ENCODE measurements at places on chromosomes 12 and 14.
A peak's percentile ranks its signal among the peaks of the same experiment; 100 is the strongest.

DNA sequence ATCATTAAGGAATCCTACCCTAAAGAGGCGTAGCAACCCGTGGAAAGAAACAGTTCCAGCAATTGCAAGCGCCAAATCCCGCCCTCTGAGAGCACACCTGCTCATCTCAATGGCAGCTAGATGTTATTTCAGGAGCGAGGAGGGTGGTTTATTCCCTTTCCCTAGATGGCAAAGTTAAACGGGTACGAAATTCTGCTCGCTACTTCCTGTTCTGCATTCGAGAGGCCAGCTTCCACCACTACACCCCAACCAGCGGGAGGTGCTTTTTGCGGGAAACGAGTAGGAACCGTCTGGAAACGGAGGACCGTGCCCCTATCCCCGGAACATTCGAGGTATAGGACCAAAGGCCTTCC is 536 bp downstream of the VPS29 start:
- peak; percentile 19 for DNase-seq

DNA sequence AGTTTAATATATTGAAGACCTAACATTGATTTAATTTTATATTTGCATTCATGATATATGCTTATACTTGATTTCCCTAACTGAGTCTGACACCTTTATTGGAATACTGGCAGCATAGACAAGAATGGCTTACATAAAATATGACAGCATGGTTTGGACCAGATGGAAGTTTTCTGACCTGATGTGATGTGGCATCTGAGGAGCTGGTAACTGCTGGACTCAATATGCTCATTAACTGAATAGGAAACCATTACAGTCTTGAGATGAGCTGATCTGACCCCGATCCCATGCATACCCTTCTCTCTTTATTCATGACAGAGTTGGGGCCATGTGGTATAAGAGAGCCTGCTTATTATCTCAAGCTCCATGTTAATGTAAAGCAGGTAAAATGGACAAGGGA is 604.8 kb upstream of the SEL1L start:
- no peak for DNase-seq

DNA sequence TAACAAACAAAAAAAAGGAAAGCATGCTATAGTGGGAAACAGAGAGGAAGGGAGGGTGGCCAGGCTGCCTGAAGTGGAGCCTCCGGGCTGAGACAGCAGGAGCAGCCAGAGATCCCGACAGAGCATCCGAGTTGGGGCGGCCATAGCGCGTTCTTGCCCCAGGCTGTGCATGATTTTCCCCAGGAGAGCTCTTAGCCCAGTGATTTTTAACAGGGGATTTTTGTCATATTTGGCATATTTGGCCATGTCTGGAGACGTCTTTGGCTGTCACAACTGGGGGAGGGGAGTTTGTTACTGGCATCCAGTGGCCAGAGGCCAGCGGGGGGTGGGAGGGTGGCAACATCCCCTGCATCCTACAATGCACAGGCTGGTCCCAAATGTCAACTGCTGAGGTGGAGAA is 23.6 kb downstream of the BDKRB1 start:
- DNase-seq = no peak

DNA sequence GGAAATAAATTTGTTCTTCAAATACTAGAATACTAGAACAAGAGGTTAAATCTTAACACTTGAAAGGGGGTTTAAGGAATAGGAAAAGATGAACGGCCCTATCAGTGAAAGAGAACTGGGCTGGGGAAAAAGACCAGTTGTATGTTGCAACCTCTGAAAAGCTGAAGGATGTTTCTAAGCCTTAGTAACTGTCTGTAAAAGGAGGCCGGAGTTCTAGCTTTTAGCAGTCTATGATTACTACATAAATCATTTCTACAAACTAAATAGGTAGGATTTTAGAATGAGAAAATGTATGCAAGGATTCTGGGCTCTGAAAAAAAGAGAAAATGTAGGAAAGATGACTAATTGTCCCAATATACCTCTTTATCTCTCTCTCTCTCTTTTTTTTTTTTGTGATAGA is 4.9 kb downstream of the CERS5 start:
- no peak for DNase-seq

- DNase-seq = no peak
These were observed 39.8 kb downstream of the ELK3 start for GRCh38 chr12:96233939-96234461.

DNA sequence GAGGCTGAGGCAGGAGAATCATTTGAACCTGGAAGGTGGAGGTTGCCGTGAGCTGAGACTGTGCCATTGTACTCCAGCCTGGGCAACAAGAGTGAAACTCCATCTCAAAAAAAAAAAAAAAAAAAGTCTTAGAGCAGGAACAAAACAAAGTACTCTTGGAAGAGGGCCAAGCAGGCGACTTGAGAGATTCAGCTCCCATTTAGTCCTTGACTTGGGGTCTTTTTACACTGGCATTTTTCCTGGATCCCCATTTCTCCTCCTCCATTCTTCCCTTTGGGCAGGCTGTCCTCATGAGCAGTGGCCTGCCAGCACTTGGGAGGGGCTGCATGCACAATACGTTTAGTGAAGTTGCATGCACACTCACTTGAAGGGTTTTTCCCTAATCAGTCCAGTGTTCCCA is 72.9 kb downstream of the C14orf132 start:
- DNase-seq = no peak

GRCh38 chr12:59383079-59383822 is 212.6 kb upstream of the SLC16A7 start:
- DNase-seq = no peak

- no peak for DNase-seq
These were observed 34.0 kb upstream of the ALG10 start for GRCh38 chr12:33988197-33988805.

- no peak for DNase-seq
These were observed 12.3 kb downstream of the UBE2N start for GRCh38 chr12:93429448-93429847.

DNA sequence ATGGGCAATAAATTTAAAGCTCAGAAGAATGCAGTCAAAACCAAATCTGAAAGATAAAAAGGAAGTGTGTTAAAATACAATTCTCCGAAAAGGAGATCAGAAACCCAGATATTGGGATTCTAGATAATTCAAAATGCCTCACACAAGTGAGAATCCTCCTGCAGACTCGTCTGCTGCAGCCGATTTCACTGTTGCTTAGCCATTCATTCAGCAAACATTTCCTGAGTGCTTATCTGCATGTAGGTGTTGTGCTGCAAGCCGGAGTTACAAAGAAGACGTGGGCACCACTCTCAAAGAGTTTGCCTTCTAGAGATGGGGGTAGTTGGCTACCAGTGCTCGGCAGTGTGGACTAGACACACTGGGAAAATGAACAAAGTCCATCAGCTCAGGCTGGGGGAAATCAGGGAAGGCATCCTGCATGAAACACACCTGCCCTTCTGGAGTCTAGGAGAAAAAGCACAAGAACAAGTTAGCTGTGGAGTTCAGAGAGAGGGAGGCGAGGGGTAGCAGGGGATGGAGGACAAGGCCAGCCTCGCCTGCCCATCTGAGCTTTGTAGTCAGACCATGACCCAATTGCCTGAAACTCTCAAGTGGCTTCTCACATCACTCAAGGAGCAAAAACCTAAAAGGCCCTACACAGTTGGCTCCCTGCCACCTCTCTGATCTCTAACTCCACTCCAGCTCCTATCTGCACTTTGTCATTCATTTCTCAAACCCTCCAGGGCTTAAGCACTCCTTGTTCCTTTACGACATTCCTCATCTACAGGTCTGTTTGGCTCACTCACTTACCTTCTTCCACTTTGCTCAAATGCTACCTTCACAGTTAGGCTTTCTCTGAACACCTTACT is 310.0 kb upstream of the DDHD1 start:
- no peak for DNase-seq

- no peak for DNase-seq
These were observed 29.9 kb downstream of the GPHB5 start for GRCh38 chr14:63288853-63289252.

DNA sequence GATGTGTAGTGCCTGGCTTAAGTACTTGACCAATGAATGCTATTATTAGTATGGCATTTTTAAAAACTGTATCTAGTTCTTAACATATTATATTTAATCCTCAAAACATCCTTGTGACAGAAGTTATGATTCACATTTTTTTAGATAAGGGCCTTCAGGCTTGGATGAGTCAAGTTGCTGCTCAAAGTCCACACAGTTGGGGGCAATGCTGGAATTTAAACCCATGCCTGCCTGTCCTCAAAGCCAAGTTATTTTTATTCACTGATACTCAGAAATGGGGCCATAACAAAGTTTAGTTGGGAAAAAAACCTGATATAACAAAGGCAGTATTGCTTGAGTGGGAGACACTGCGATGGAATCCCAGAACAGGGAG is 50.6 kb downstream of the RFX4 start:
- DNase-seq = no peak

DNA sequence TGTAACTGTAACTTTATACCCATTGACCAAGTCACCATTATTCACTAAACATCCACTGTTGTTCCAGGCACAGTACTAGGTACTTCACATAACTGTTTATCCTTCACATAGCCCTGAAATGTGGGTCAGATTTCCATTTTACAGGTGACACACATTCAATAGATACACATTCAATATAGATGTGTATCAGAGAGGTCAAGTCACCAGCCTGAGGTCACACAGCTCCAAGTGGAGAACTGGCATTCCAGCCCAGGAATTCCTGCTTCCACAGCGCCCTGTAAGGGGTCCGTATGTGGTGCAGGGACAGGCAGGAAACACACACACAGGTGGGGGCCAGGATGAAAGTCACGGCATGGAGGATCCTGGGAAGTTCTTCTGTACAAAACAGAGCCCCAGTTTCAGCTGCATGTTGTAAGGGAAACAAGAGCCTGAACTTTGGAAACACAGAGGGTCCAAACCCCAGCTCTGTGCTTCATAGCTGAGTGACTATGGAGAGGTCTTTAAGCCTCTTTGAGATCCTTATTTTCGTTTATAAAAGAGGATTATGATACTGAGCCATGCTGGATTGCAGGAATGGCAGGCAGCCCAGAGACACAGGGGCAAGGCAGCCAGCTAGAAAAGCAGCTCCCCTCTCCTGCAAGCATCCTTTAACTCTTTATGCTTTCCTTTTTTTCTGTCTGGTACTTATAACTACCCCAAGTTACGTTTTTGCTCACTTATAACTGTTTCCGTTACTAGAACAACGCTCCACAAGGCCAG is 50.3 kb upstream of the DICER1 start:
- no peak for DNase-seq

DNA sequence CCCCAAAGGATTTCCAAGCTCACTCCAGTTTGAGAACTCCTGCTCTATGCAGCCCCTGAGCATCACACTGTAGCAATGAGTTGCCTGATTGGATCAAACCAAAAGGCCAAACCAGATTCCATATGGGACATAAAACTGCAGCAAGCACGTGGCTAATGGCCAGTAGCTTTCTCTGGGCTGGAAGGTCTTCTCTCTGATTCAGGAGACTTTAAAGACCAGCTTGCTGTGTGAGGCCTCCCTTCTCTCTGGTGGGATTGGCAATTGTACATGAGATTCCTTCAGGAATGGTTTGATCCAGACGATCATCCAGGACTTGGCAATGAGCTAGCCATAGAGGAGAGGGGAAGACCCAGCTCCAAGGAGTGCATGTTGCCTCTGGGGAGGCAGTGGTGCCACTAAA is 50.2 kb downstream of the WSCD2 start:
- no peak for DNase-seq

- DNase-seq = no peak
These were observed 130.1 kb upstream of the BMP4 start for GRCh38 chr14:54086767-54087166.

GRCh38 chr12:67352682-67353081 is 83.5 kb downstream of the CAND1 start:
- DNase-seq = no peak

GRCh38 chr12:82461836-82462235 is 103.5 kb downstream of the METTL25 start:
- DNase-seq = no peak

DNA sequence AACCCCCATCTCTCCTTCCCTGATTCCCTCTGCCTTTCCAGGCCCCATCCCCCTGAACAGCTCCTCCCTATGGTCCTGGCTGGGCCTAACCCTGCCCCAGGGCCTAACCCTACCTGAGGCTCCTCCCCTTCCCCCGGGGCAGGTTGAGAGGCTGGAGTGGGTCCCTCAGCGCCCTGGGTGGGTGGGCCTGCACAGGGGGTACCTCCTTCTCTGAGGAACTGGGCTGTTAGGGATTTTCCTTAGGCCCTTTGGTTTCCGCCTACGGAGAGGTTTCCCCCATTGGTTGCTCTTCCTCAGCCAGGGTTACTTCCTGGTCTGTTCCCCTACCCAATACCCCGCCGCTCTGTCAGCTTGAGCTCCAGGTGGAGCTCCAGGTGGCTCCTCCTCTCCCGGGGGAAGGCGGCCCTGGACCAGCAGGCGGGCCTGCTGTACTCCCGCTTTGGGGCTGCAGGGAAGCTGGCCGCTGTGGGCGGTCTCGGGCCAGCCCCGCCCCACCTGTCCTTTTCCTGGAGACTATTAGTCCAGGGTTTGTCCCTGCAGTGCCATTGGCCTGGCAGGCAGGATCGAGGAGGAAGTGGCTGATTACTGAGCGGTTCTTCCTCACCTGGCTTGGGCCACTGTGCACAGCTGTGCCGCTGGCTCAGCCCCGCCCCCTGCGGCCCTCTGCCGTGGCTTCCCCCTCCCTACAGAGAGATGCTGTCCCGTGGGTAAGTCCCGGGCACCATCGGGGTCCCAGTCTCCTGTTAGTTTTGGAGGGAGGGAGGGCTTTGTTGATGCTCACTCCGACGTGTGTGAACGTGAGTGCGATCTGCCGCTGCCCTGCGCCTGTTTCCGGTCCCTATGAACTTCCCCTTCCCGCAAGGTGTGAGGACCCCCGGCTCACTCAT is 2.5 kb downstream of the C12orf57 start:
- no peak for DNase-seq

GRCh38 chr12:42284876-42285275 is 41.0 kb downstream of the ZCRB1 start:
- no peak for DNase-seq

GRCh38 chr14:92582706-92583452 is 69.3 kb downstream of the RIN3 start:
- DNase-seq = no peak

DNA sequence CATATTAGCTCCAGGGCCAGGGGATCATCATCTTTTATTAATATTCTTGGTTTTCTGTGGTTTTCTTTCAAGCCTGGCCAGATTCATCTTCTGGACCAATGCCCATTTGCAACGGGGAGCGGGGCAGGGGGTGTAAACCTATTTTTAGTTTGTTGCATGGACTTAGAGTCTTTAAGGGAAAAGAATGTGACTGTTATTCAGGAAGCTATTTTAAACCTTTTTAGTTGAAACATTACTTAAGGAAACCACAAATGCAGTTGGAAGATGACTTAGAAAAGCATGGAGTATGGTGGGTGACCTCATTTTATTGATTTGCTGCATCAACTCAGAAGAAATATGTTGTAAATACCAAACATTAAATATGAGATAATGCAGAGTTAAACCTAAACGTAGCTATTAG is 368.4 kb upstream of the E2F7 start:
- peak; percentile 3 for DNase-seq

GRCh38 chr12:40376533-40377267 is 151.9 kb downstream of the LRRK2 start:
- no peak for DNase-seq

- DNase-seq = no peak
These were observed 381.9 kb downstream of the SLC16A7 start for GRCh38 chr12:59977779-59978178.

DNA sequence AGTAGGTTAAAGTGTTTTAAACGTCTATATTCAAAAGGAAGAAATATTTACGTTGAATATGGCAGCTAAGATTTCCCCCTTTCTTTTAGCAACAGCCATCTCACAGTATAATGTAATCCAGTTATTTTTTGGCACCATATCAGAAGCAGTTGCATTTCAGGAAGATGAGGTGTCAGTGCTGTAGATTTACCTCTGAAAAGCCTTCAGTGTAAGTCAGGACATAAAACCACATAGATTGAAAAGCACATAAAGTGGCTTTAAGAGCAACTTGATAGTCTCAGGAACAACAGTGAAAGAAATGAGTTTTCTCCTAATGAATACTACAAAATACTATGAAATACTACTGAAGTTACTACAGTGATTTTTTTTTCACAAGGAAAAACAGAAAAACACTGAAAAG is 6.9 kb downstream of the MLH3 start:
- no peak for DNase-seq
